RWPE1 (cell line): ENCODE measurements at places on chromosomes 3 and 15.

- DNase-seq = no peak
These were observed 10.3 kb downstream of the PRR20G start for GRCh38 chr3:127277561-127277960.

DNA sequence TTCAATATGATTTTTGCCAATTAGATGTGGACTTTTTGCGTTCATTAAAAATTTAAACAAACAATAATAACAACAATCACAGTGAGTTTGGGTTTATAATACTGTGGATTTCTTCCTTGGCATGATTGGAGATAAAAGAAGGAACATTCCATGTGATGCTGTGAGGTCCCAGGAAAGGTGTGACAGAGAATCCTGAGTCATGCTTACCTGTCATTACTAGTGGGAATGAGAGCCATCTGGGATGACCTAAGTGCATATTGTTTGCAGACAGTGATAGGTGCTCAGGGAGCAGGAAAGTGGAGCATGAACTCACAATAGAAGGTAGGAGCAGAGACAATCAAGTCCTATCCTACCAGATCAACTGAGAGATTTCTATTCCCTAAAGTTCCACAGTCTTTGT, 766.5 kb upstream of the CFAP20DC start:
- DNase-seq = no peak

DNA sequence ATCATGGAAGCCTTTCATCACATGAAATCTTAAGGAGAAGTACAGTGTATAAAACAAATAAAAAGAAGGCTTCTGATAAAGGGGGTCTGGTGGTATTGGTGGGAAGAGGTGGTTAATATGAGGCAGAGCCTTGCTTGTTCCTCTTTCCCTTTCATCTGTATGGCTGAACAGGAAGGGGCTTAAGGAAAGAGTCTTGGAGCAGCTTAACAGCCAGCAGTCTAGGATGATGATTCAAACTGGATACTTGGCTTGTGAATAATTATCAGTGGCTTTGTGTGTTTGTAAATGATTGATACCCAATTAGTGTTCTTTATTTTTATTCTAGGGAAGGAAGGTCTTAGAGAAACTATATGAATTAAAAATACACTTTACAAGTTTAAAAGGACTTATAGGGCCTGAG, 29.1 kb upstream of the TCAIM start:
- no peak for DNase-seq

DNA sequence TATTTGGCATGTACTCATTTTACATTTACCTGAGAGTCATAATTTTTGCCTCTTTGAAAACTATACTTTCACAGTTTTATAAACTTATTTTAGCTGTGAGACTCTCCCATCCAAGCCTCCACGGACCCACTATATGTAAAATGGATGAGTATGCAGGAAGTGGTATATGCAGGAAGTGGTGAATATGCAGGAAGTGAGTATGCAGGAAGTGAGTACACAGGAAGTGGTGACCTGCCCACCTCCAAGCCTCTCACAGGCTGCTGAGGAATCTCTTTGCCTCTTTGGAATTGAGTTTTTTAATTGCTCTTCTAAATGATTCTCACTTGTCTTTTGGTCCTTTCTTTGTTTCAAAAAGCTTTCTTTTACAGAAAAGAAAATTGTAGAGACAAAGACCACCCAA, 85.2 kb downstream of the KBTBD8 start:
- peak; percentile 25 for DNase-seq

DNA sequence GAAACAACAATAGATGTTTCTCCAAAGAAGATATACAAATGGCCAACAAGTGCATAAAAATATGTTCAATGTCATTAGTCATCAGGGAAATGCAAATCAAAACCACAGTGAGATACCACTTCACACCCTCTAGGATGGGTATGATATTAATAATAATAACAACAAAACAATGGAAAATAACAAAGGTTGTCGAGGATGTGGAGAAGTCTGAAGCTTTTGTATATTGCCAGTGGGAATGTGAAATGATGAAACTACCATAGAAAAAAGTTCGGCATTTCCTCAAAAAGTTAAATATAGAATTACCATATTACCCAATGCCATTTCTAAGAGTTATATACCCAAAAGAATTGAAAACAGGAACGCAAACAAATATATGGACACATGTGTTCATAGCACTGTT, 10.8 kb downstream of the BHLHE40 start:
- DNase-seq = no peak

GRCh38 chr15:92634671-92635201, 20.8 kb downstream of the FAM174B start:
- DNase-seq = no peak

- no peak for DNase-seq
These were observed 80.1 kb downstream of the SSR3 start for GRCh38 chr3:156474560-156475389.

DNA sequence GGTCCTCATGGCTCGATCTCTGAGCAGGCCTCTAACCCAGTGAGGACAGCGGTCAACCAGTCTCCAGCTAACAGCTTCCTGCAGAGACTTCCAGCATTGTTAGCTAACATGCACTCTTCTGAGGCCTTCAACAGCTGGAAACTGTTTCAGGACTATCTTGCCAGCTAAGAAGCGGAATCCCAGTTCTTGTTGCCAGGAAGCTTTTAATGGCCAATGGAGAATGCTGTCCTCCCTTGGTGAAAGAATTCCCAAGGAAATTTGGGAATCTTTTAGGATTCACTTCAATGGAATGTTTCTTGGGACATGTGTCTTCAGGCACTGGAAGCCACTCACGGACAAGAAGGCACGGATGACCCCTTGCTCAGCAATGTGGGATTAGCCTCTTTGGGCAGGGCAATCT, 91.7 kb downstream of the CEMIP start:
- no peak for DNase-seq

DNA sequence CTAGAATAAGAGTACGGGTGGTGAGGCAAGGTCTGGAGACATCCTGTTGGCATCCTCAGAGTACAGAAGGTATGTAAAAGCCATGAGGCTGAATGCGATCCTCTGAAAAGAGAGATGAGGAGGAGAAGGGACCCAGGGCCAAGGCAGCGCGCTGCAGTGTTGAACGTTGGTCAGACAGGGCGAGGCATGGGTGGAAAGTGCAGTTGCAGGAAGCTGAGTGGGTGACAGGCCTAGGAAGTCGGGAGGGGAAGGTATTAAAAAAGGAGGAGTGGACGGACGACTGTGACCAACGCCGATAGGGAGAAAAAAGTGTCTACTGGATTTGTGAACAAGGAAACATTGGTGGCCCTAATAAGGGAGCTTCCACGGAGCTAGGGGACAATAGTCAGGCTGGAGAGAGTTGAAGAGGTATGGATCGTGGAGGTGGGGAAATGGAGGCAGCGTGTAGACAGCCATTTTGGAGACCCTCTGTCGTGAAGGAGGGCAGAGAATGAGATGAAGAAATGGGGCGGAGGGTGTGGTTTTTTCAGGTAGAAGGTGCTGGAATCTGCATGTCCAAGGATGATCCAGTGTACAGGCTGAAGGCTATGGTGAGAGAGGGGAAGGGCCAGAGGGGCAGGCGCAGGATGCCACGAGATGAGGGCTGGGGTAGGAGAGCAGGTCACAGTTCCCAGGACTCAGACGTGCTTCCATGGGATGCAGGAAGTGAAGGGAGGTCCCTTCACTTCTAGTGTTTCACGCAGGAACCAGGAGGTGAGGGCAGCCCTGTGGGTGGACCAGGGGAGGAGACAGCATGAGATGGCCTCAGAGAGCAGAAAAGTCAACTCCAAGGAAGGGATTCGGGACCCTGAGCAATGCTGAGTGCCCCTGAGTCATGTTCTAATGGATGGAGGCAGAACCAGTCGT, 115.9 kb downstream of the ASB7 start:
- no peak for DNase-seq

DNA sequence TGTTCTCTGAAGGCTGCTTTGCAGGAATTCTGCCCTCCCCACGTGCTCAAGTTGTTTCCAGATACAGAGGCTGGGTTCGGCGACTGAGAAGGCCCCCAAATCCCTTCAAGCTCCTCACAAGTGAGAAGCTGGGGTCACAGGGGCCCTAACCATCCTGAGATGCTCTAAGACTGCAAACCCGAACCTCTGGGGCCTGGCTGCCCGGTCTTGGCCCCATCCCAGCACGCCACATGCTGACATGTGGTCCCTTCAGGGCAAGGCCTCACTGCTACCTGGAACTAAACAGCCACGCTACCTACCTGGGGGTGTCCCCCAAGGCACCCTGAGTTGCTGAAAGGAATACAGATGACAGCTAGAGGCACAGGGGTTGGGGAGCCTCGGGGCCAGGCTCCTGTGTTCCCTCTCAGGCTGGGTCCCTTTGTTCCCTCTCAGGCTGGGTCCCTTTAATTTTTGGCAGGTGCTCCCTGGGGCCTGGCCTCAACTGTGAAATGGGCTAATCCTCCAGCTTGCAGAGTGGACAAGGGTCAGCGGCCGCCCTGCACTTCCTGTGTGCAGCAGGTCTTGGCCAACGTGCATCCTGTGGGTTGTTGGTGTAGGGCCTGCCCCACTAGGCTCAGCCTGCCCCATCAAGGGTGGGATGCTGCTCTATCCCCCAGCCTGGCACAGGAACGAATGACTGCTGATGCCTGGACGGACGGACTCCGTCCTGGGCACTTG, 32.5 kb downstream of the KLHL25 start:
- no peak for DNase-seq

GRCh38 chr15:32991619-32992111, 202.8 kb downstream of the FMN1 start:
- DNase-seq = no peak

DNA sequence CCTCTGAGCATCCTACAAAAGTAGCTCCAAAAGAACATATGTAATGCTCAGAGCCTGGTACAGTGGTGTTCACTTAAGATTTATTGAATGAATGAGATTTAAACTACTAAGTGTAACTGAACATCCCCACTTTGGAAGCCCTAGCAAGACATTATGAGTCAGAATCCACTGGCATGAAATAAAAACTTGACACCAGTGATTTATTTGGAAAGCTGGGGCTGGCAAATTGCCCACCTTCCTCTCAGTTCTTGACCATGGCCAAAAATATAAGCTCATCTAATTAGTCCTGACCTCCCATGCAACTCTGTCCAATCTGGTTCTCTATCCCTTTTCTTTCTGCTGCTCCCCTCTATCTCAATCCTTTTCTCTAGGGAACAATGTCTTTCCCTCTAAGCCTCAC, 418.0 kb downstream of the PLCL2 start:
- no peak for DNase-seq

- peak; percentile 72 for DNase-seq
These were observed 103.5 kb downstream of the SEMA6D start for GRCh38 chr15:47820747-47821319.

DNA sequence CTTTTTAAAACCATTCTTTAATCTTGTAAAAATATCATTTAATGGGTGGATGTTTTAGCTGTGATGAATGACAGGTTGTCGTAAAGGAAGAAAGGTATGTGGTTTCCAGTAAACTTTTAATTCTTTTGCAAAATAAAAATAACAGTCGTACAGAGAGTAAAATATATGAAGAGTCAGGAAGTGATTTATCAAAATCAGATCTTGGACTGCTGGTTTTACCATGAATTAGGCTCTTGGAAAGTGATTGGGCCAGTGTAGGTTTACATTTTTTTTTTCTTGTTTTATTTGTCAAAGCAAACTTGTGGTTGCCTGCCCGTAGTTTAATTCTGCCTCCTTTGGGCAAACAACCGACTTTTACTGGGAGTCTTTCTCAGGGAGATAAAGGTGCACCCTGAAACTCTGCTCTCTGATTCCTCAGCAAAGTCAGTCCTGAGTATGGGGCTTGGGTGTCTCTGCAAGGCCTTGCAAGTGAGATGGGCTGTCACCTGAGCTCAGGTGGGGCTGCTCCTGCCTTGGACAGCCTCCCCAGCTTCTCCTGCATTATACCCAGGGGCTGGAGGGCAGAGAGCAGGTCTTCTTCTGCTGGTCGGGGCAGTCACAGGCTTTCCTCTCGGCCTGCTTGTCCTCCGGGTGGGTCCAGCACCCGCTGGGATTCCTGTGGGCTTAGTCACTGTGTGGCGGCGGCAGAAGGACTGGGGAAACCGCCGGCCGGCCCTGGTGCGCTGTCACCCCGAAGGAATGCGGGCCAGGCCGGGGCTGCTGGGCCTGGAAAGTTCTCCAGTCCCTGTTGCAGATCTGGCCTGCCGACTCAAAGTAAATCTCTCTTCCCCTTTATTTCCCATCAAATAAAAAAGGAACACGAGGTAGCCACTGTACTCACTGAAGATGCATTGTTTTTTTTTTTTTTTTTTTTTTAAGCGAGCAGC, 79.0 kb downstream of the IGF1R start:
- peak; percentile 98 for DNase-seq

GRCh38 chr3:105866656-105867653, 1.9 kb downstream of the CBLB start:
- no peak for DNase-seq

DNA sequence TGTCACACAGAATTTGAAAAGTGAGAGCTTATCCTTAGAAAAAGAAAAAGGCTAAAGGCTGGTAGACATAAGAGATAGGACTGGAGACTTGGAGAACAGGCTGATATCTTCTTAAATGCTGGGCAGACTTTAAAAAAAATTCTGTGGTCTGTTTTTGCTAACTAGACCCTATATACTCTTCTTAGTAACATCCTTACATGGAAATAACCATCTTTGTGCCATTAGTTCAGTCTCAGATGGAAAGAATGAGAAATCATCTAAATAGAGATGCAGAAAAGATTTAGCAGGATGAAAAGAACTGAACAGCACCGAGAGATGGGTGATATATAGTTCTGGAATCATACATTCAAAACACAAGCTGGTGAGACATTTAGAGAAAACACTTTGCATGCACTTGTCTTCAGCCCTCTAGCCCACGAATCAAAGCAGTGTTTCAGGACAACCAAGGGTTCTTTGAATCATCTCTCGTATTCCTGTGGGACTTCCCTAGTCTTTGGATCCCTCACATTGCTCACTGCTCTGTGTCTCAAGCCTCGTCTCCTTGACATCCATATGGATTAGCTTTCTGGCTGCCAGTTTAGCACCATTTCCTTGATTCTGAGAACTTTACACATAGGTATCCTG, 93.0 kb upstream of the LYSMD4 start:
- no peak for DNase-seq

GRCh38 chr3:166809520-166809919, 570.6 kb downstream of the ZBBX start:
- no peak for DNase-seq

DNA sequence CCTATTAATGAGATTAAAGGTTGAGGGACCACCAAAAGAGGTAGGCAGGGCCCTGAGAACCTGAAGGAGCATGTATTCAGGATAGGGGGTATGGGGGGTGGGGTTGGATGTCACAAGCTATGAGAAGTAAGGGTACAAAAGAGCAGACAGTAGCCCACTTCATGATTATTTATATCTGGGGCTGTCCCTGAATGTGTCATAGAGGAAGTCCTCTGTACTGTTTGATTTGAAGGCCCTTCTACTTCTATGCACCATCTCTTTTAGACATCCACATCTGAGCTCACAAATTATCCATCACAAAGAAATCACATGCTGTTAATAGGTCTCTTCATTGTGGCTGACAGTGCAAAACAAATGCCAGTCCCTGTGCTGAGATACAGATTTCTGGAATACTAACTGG, 68.6 kb downstream of the FHIT start:
- no peak for DNase-seq
